ENCODE measurements at places on chromosomes 3 and 15. TPM values are rescaled to one million over a fixed set of nuclear protein-coding genes. Genes with fewer than 3 reads are reported as not detected.

The EAF1 gene
- 27.8 TPM for total RNA-seq

The RBPMS2 gene
- not detected for total RNA-seq

The STARD9 gene
- 14.4 TPM for total RNA-seq

The SLC38A3 gene
- total RNA-seq, result not detected

The AP3B2 gene
- total RNA-seq, result not detected

The CCR9 gene
- total RNA-seq, result not detected

The ANXA2 gene
- 503 TPM for total RNA-seq
